CD4-positive, alpha-beta T cell treated with Interleukin-4 for 4 hours (primary cell): ENCODE measurements at places on chromosomes 7 and 10.

- DNase-seq, result no peak
These were observed 203.8 kb upstream of the SH2B2 start for GRCh38 chr7:102082693-102083368.

DNA sequence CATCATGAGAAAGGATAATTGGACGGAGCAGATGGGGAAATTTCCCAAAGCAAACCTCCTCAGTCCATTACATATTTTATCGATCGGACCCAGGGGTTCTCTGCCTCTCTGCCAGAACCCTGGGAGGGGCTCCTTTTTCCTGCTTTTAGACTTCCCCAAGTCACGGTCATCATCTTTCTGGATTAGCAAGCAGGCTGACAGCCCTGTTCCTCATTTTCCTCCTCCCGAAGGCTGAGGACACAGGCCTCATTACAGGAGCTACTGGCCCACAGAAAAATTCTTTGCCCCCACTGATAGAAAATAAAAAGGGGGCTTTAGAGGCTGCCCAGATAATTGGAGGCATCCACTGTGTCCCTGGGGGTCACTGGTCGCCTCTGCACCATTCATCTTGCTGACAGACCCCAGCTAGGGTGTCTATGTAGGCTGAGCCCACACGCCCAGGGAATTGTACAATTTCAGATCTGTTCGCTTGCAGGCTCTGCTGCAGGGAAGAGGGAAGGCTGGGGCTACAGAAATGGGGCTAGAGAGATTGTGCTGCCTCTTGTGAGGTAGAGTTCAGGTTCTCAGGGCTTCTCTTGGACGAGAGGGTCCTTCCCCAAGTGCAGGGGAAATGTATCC is 125.7 kb upstream of the SDK1 start:
- no peak for DNase-seq

- DNase-seq, result no peak
These were observed 337.1 kb downstream of the BMPER start for GRCh38 chr7:34242391-34242790.

GRCh38 chr7:30157204-30157603 is 22.4 kb downstream of the MTURN start:
- peak; percentile 24 for DNase-seq

GRCh38 chr10:32237644-32238345 is 109.2 kb downstream of the EPC1 start:
- no peak for DNase-seq

DNA sequence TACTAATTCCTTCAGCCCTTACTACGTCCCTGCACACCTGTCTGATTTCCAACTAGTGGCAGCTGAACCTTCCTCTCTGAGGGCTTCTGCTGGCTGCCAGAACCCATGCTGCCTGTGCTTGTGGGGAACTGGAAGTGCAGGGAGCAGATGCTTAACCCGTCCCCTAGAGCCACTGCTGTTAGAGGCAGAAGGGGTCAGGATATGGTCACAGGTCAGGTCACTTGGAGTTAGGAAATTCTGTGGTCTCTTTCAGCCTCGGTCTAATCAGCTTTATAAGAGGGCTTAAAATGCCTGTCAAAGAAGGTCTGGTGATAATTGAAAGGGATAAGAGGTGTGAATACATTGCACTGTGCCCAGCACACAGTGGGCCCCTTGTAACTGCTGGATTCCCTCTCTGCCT is 82.0 kb downstream of the PLPP4 start:
- no peak for DNase-seq

GRCh38 chr7:125663961-125664360 is 734.3 kb upstream of the POT1 start:
- no peak for DNase-seq

DNA sequence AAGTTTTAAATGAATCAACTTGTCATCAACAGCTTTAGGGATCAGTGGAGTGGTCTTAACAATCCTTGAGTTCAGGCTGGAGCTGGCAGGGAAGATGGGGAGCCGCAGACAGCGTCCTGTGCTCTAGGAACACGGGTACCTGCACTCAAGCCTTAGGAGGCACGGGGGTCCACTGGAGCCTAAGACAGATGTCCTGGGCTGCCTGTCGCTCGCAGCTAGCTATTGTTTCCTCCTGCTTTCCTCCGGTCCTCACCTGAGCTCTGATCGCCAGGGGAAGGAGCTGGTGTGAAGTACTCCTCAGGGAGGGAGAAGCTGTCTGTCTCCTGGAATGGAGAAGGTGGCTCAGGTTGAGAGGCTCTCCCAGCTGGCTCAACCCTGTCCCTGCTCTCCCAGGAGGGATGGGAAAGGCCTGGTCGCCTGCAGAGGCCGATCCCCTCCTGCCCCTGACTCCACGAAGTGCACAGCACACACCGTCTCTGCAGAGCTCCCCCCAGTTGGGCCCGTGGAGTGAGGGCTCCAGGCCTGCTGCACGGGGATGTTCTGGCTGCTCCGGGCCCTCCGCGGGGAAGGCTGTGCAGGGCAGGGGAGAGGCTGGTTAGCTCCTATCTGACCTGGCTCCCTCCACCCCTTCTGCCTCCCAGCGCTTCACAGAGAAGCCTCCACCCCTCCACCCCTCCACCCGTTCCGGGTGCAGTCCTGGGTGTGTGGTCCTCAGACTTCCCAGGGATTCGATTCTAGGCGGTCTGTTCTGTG is 14.5 kb upstream of the PYROXD2 start:
- DNase-seq, result no peak

DNA sequence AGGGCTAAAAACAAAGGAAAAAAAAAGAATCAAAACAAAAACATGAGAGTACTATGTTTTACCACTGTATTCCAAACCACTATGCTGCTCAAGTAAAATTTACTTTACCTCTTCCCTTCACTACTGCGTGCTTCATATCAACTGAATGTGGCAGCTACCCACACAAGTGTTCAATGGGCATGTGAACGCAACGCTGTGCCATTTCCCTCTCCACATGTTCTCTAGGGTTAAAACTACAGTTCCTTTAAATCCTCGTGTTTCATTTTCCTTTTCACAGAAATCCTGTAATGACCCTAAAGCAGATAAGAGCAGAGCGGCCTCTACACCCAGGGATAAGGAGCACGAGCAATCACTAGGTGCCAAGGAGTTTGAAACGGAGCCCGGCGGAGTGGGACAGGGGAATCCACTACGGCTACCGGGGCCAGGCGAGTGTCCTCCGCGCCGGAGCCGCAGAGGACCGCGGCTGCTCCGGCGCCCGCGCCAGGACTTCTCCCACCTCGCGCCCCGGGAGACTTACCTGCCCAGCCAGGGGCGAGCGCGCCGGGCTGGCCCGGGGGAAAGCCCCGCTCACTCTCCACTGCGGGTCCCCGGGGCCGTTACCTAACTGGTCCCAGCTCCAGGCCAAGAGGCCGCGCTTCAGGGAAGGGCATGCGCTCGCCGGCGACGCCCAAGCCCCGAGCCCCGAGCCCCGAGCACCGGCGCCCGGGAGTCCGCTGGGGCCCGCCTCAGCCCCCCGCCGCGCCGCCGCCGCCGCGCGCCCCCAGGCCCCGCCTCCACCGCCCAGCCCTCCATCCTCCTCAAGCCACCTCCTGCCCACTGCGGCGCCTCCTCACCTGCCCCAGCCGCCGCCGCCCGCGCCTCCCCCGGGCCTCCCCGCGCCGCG is 711 bp downstream of the NAMPT start:
- DNase-seq, result peak; percentile 30

DNA sequence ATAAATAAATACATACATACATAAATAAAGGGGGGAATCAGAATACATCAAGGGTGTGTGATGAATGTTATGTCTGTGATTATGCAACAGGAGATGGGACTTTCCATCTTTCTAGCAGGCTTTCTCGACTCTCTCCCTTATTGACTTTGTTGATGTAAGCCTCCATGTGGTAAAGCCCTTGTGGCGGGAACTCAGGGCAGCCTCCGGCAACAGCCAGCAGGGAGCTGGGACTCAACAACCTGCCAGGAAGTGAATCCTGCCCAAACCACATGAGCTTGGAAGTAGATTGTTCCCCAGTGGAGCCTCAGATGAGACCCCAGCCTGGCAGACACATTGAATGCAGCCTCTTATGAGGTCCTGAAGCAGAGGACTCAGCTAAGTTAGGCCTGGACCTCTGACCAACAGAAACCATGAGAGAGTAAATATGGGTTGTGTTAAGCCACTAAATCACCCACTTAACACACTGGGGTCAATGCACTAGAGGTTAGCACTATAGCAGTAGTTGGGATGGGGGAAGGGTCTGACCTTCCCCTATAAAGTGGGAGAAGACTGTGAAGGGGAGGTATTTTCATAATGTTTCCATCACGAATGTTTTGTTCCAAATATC is 104.0 kb downstream of the JCAD start:
- no peak for DNase-seq

GRCh38 chr10:80460399-80461207 is 6.5 kb downstream of the TSPAN14 start:
- no peak for DNase-seq

GRCh38 chr7:139886899-139887298 is 57.8 kb downstream of the TBXAS1 start:
- no peak for DNase-seq

GRCh38 chr10:127034790-127035189 is 129.6 kb downstream of the DOCK1 start:
- DNase-seq, result no peak

DNA sequence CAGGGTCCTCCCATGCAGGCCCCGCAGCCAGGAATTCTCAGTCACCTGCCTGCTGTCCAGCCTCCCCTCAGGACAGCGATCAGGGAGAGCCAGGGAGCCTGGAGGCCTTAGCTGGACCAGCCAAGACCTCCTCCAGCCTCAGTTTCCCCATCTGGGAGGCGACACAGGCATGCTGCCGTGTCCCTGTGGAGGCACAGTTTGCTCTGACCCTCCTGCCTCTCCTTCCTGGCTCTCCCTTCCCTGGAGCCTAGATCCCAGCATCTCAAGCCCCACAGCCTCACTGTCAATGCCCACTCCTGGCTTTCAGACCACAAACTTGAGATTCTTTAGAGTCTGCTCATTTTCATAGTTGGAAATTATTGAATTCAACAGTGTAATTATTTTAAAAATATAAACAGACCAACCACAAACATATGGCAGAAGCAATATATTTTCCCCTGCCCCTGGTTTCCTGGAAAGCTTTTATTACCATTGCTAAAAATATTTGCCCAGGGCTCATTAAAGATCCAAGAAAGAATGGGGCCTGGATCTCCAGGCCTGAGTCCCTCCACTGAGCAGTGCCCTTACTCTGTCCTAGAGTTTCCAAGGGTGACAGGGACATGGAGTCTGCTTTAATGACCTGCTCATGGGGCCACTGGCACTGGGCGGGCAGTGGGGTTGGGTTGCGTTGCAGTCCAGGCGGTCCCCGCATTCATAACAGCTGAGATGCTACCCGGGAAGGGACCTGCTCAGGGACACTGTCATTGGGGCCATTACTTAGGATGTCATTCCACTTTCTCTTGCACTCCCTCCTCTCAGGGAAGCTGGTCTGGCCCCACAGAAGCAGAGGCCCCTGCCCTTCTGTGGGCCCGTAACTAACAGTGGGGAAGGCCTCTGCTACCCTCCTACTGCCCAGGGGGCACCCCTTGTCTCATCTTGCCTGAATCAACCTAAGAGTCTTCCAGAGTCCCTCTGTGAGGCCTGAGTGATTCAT is 81.6 kb upstream of the CHST15 start:
- DNase-seq, result no peak

- DNase-seq, result no peak
These were observed 483.2 kb downstream of the ADRA2A start for GRCh38 chr10:111560027-111560426.

GRCh38 chr7:107874605-107875446 is 16.2 kb upstream of the DLD start:
- peak; percentile 63 for DNase-seq

DNA sequence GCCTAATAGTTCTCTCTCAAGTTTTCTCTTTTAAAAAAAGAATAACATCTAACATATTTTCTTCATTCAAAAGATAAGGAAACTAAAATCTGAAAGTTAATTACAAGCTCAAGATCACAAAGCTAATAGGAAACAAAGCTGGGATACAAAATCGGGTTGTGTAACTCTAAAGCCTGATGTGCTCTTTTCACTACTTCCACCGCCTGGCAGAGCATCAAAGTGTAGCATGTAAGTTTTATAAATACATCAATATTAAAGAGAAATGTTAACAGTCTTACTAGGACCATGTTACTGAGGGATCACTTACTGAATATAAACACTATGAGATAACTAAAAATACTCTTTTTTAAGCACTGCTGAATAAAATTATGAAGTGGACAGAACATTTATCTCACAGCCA is 97.2 kb downstream of the KMT2C start:
- no peak for DNase-seq

DNA sequence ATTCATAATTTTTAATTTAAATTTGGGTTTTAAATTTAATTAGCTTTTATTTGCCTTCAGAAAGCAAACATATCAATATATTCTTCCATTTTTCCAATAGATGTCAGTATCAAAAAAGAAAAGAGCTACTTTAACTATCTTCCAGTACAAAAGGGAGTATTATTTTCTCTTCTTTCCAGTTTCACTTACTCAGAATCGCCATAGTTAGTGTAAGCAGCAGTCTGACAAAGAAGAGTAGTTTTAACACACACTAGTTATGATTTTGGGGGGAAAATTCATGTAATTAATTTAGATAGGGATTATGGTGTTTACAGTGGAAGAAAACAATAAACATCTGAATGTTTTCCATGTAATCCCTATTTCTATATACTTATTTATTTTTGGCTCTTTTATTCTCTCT is 272.6 kb upstream of the DGKB start:
- no peak for DNase-seq

DNA sequence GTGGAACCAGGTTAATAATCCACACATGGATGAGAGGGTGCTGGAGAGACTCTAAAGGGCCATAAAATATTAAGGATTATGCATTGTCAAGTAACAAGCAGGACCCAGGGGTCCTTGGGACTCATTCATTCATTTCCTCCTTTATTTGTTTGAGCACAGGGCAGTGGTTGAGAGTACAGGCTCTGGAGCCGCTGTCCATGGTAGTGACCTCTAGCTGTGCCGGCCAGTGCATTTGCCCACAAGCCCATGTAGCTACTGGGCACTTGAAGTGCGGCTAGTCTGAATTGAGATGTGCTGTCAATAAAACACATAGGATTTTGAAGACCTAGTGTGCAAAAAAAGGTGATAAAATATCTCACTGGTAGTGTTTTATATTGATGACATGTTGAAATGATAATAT is 137.6 kb downstream of the C10orf105 start:
- no peak for DNase-seq

DNA sequence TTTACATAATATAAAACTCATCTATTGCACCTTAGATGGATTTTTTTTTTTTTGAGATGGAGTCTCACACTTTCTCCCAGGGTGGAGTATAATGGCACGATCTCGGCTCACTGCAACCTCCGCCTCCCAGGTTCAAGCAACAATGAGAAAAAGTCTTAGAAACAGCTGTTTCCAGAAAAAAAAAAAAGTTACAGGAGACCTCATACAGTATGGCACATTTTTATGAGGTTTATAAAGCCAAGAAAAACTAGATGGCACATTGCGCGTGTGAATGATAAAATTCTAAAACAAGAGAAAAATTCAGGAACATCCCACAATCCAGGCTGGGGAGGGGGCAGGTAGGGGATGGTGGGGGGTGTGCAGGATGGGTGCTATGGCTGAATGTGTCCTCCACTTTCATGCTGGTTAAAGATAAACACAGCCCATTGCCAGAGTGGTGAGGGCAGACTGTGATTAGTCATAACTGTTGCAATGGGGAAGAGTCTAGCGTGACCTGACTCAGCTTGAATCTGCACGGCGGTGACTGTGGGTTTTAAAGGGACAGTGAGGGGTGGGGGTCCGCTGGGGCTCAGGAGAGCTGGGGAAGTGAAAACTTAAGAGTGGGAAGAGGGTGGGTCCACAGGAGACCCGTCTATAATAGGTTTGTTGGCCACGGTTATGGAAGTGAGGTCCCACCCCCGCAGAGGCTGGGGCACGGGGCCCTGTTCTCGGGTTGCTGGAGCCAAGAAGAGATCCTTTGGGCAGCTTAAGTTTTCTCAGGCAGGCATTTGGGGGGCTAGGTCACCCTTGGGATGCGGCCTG is 11.9 kb upstream of the LRRC27 start:
- DNase-seq, result no peak

GRCh38 chr7:51006483-51007235 is 224.0 kb upstream of the GRB10 start:
- no peak for DNase-seq
